Activated T-helper 2 cell treated with anti-CD3 and anti-CD28 coated beads, Interferon-gamma antibody, Interleukin-2, Interleukin-4, amounts not matched to agents 10 μg/mL and 5 μg/mL and 100 μg/mL, durations not matched to agents 14 hours and 24 hours and 36 hours (primary cell): ENCODE measurements at places on chromosomes 1 and 21.

DNA sequence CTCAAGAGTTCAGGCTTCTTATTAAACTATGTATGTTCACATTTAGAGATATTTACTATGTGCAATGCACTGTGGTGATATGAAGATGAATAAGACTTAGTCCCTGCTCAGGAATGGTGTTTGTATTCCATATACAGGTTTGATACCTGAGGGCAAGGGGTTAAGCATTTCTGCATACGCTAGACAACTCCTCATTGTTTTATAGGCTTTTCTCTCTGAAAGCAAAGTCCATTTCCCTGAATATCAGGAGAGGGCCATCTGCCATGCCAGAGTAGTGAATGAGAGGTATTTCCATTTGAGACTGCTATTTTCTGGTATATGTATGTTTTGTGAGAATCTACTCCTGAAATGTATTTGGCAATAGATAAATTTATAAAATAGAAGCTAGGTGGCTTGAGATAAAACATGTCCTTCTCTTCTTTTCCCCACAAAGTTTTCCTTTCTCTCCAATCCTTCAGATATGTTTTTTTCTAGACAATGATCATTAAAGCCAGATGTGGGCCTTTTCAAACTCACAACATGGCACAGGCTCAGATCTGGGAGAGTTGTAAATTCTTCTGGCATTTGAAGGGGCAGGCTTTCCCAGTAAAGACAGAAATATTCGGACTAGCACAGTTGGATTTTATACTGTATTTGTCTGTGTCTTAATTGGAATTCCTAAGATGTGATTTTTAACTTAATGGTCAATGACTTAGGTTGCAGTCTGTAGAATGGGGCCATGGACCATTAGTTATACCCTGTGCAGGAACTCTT, 73.3 kb upstream of the WDR26 start:
- DNase-seq, result no peak

- no peak for DNase-seq
These were observed 40.3 kb upstream of the MYOCOS start for GRCh38 chr1:171581766-171582165.

- DNase-seq, result no peak
These were observed 68.8 kb upstream of the WDR26 start for GRCh38 chr1:224503161-224504118.

DNA sequence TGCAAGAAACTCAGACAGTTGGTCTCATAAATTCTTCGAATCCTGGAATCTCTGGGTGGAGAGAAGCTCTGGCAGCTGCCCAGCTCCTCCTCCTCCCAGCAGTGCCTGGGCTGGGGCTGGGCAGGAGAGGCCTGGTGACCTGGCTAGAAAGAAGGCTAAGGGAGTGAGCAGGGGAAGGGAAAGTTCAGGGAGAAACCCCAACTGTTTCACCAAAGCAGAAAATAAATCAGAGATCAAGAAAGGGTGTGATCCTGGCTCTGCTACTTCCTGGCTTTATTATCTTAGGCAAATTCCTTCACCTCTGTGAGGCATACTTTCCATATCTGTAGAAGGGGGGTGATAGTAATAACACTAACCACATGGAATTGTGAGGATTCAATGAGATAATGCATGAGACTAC, 8.8 kb upstream of the COL16A1 start:
- no peak for DNase-seq

DNA sequence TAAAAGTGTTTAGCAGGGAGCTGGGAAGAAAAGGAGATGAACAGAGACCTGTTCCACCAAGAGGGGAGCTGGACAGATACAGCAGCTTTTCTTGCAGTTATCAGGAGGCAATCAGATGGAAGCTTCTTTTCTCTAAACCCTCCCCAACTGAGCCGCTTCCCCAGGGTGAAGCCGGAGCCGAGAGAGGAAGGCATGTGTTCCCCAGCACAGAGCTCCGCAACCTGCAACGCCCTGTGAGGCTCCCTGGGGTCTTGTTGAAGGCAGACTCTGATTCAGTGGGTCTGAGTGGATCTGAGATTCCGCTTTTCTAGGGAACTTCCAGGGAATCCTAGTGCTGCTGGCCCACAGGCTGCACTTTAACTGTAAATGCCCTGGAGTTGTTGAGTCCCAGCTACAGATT, 139.1 kb upstream of the COA6 start:
- no peak for DNase-seq

DNA sequence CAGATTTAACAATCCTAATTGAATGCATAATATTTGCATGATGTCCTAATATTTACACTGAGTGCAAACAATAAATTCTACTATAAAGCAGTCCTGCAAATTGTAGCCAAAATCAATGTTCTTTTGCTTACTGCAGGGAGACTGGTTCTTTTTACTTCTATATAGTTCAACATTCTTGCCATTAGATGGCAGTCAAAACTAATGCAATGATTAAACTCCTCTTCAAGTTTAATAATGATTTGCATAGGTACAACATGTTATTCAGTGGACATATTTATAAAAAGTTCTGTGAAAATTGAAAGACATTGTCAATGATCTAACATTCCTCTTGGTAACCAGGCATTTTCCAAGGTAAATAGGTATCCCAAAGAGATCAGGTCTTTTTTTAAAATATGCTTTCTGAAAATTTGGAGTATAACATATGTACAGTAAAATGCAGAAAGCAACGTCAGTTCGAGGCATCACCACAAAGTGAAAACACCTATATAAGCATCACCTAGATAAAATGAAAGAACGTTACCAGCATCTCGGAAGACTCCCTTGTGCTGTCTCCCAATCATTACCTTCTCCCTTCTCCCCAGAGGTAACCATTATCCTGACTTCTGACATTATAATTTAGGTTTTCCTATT, 9.8 kb upstream of the FNBP1L start:
- DNase-seq, result no peak
